ENCODE measurements at places on chromosomes 12 and 14.

DNA sequence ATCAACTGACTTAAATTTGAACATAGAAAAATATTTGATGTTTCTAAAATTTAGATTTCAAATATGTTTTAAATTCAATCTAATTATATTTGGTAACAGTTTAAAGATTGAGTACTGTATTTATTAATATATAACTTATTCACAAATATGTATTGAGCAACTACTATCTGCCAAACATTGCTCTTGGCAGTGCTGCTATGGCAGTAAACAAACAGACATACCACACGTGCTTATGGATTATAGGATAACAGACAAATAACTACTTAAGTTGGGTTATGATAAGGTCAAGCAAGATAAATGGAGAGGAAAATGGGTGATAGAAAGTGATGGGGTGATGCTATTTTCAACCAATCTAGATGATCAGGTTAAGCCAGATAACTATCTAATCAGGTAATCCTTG lies 538.1 kb downstream of the C12orf50 start:
- no peak for DNase-seq

GRCh38 chr12:102144221-102144620 lies 24.2 kb downstream of the PARPBP start:
- no peak for DNase-seq

DNA sequence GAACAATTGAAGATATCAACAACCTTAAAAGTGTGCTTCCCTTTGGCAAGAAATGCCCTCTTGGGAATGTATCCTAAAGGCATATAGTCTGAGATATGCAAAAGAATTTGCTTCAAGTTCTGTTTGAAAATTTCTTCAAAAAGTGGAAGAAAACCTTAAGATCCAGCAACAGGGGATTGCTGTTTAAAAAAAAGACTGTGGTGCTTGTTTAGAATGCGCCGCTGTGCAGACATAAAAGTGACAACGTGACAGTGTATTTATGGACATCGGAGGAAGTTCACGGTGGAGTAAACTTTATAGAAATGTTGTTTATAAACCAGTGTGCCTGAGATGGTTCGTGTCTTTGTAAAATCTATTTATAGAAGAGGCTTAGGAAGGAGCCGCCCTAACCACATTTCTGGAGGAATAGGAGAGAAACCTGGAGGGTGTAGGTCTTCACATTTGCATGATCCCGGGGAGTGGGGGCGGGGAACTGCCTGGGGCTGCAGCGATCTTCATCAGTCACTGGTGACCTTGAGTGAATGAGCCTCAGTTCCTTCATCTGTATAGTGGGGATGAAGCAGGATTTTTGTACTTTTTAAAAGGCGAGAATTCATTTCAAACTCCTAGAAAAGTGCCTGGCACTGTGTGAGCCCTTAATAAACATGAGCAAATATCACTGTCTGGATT lies 27.5 kb downstream of the ADGRD1 start:
- no peak for DNase-seq

GRCh38 chr14:47746986-47747385 lies 71.6 kb upstream of the MDGA2 start:
- no peak for DNase-seq

DNA sequence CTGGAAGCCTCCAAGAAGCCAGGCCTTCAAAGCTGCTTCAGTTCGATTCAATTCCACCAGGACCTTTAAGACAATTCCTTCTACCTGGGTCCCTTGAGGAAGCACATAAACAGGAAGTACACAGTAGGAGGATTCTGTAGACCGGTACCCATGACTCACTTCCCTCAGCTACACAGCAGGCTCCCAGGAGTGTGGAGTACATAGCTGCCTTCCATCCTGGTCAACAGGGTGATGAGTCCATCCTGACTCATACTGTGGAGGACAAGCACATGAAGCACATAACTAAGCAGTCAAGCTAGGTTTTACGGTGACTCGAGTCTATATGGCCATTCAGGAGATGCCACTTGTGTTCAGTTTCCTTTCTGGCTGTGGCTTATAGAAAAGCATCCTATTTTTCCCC lies 197.6 kb upstream of the RBM19 start:
- DNase-seq, result no peak

- DNase-seq, result no peak
Observed at GRCh38 chr14:53793790-53794505, 162.7 kb downstream of the BMP4 start.
